ENCODE measurements at places on chromosomes 2 and 18. TPM values are rescaled to one million over a fixed set of nuclear protein-coding genes. Genes with fewer than 3 reads are reported as not detected.
A peak's percentile ranks its signal among the peaks of the same experiment; 100 is the strongest.

Gene MC4R
- not detected for total RNA-seq

Gene HOXD3
- total RNA-seq = 25.4 TPM

Gene ALPG
- total RNA-seq = 0.88 TPM

Gene DIPK1C
- total RNA-seq = 0.36 TPM

Gene ARHGEF4
- 15.7 TPM for total RNA-seq

Gene BUB1
- 14.4 TPM for total RNA-seq

Gene MYO3B
- 1.2 TPM for total RNA-seq

Gene C2orf66
- total RNA-seq = 0.29 TPM

Gene ADCYAP1
- 1.2 TPM for total RNA-seq

Gene POTEC
- total RNA-seq = not detected

GRCh38 chr2:156455361-156455975, 19.3 kb downstream of the GPD2 start:
- peaks cover 15% of the 10 kb centered on the region for H3K4me1 ChIP-seq
- peak overlapping the region; percentile 74 for H3K27ac ChIP-seq
- DNase-seq = no peak
- peaks cover 25% of the 10 kb centered on the region for H3K36me3 ChIP-seq

DNA sequence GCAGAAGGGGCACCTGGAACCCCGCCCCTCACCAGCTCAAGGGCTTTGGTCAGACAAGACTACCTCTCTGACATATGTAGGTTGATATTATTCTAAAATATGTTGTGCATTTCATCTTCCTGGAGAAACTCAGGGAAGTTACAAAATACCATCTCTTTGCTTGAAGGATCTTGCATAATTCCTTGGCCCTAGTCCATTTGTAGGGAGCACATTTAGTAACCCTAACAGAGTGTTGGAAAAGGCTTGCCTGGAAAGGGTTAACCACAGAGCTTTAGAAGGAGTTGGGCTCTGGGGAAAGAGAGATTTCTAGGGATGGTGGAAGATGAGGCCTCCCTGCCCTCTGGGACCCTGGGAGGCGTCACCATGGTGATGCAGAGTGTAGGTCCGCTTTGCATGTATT, 143.0 kb upstream of the SLC1A4 start:
- H3K36me3 ChIP-seq = no peaks in the 10 kb centered on the region
- no peaks in the 10 kb centered on the region for H3K27me3 ChIP-seq
- no peak overlapping the region for H3K27ac ChIP-seq
- DNase-seq = no peak
- H3K4me1 ChIP-seq = peaks cover 23% of the 10 kb centered on the region
- H3K4me3 ChIP-seq = no peak overlapping the region

DNA sequence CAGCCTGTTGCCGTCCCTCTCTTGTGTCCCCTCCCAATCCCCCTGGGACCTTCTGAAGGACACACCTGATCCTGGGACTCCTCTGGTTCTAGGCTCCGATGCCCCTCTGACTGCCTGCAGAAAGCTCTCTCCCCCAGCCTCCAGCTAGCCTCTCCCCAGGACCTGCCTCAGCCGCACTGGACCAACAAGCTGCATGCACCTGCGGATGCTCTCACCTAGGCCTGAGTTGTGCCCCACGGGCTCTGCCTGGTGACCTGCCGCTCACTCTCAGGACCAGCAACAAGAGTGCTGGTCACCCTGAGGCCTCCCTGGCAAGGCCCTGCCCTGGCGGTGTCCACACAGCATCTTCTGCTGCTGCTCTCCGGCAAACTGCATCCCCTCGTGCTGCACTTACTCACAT, 63.0 kb downstream of the EIPR1 start:
- H3K4me3 ChIP-seq = no peak overlapping the region
- H3K36me3 ChIP-seq = peaks cover 7% of the 10 kb centered on the region
- H3K27me3 ChIP-seq = no peaks in the 10 kb centered on the region
- DNase-seq = no peak

- H3K36me3 ChIP-seq = no peaks in the 10 kb centered on the region
- no peaks in the 10 kb centered on the region for H3K27me3 ChIP-seq
- H3K27ac ChIP-seq = no peak overlapping the region
- H3K4me3 ChIP-seq = no peak overlapping the region
- no peaks in the 10 kb centered on the region for H3K4me1 ChIP-seq
Measured at GRCh38 chr2:22998359-22998758, 386.6 kb upstream of the KLHL29 start.

DNA sequence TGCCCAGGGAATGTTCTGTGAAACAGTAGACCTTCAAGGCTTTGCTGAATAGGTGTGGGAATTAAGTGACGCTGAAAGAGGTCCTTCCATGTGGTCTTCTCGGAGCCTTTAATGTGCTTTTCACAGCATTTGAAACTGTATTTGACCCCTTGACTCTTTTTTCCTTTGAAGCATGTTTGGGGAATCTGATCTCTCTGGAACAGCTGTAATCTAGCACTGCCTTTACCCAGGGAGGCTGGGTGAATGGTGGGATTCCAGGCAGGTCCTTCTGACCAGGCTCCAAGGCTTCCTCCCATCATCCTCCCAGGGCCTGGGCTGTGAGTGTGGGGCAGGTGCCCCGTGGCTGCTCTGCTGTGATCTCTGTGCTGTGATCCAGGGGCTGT, 4.2 kb downstream of the ZAP70 start:
- no peak overlapping the region for H3K4me3 ChIP-seq
- H3K36me3 ChIP-seq = no peaks in the 10 kb centered on the region
- no peak for DNase-seq

DNA sequence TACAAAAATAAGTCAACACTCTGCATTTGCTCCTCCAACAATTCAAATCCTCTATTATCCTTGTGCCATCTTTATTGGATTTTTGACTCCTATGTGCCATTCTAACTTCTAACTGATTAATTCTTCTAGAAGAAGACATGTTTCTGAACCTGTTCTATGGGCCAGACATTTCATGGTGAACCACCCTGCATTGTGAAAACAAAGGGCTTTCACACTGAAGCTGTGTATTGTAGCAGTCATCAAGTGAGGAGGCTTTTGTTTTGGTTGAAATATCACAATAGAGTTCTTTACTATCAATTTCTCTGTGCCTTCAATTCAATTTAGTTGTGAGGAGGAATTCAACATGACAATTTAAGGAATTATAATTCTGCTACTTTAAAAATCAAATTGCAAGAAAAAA, 357.9 kb downstream of the PLCL1 start:
- H3K27me3 ChIP-seq = no peaks in the 10 kb centered on the region
- no peak for DNase-seq
- no peaks in the 10 kb centered on the region for H3K4me1 ChIP-seq
- no peaks in the 10 kb centered on the region for H3K36me3 ChIP-seq
- H3K4me3 ChIP-seq = no peak overlapping the region
- no peak overlapping the region for H3K27ac ChIP-seq

DNA sequence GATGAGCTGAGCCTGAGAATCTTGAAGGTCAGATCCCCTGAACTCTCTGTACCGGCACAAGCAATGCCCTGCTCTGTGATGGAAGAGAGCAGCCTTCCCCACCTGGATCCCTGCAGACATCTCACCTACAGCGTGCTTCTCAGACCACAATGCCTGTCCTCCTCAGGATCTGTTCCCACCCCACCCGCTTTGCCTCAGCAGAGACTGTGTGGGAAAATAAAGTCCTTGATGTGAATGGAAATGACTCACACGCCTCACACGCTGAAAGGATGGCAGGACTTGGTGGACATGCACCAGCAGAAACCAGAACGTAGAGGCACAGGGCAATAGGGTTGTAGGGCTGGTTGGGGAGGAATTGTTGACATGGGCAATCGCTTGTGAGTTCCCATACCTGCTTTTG, 117.9 kb upstream of the POU3F3 start:
- H3K4me3 ChIP-seq = no peak overlapping the region
- H3K36me3 ChIP-seq = no peaks in the 10 kb centered on the region
- H3K27ac ChIP-seq = no peak overlapping the region
- H3K4me1 ChIP-seq = peaks cover 3% of the 10 kb centered on the region
- no peak for DNase-seq
- peaks cover 5% of the 10 kb centered on the region for H3K27me3 ChIP-seq

DNA sequence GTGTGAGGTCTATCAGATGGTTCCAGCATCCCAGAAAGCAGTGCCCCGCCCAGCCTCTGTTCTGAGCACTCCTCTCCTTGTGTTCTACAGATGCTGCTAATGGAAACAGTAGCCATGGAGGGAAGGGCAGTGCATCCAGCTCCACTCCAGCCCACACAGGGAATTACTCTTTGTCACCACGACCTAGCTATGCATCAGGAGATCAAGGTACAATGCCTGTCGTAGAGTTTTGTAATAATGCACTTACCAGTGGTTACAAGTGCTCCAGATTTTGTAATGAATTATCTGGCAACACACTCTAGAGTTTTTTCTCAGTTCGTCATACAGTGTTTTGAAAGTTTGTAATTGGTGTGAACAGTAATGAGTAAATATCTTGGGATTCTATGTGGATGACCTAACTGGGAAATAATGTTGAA, 161.1 kb downstream of the ESCO1 start:
- H3K4me3 ChIP-seq = no peak overlapping the region
- no peak overlapping the region for H3K27ac ChIP-seq
- peaks cover 4% of the 10 kb centered on the region for H3K27me3 ChIP-seq
- H3K4me1 ChIP-seq = no peaks in the 10 kb centered on the region
- H3K36me3 ChIP-seq = no peaks in the 10 kb centered on the region

DNA sequence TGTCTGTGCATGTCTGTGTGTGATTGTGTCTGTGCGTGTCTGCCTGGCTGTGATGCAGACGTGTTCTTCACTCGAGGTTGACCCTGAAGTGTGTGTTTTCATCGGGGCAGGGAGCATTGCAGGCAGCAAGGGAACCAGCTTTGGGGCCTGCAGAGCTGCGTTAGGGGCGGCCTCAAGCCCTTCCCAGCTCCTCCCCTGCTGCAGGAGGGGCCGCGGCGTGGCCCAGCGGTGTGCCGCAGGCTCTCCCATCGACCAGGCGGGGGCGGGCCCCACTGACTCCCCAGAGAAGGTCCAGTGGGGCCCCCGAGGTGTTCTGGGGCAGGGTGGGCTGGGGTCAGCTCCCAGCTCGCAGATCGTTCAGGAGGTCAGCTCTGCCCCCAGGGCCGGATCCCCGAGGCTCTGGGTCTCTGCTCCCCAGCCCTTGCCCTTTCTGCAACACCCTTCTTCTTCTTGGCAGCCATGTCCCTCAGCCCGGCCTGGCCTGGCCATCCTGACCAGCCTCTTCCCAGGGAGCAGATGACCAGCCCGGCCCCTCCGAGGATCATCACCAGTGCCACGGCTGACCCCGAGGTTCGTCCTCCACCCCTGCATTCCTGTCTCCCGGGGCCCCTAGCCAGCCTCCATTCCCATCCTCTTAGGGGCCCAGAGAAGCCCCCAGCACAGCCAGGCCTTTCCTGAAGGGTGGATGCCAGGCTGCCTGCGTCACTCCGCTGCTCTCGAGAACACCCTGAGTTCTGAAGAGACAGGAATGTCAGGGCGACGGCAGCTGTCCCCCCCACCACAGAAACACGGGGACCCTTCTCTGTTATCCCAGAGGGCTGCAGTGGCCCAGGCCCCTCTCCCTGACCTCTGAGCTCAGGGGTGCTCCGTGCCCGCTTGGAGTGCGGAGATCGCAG, 11.1 kb upstream of the KLHL30 start:
- H3K27me3 ChIP-seq = no peaks in the 10 kb centered on the region
- no peak overlapping the region for H3K27ac ChIP-seq
- no peaks in the 10 kb centered on the region for H3K4me1 ChIP-seq
- no peak overlapping the region for H3K4me3 ChIP-seq
- no peak for DNase-seq

- H3K4me1 ChIP-seq = peaks cover 46% of the 10 kb centered on the region
- no peak overlapping the region for H3K4me3 ChIP-seq
- H3K27ac ChIP-seq = no peak overlapping the region
- H3K27me3 ChIP-seq = no peaks in the 10 kb centered on the region
- no peaks in the 10 kb centered on the region for H3K36me3 ChIP-seq
Measured at GRCh38 chr2:108611021-108611420, 76.8 kb downstream of the LIMS1 start.

GRCh38 chr2:108813732-108814131, 27.2 kb downstream of the CCDC138 start:
- H3K27me3 ChIP-seq = no peaks in the 10 kb centered on the region
- H3K4me3 ChIP-seq = no peak overlapping the region
- peaks cover 56% of the 10 kb centered on the region for H3K36me3 ChIP-seq
- no peak overlapping the region for H3K27ac ChIP-seq

DNA sequence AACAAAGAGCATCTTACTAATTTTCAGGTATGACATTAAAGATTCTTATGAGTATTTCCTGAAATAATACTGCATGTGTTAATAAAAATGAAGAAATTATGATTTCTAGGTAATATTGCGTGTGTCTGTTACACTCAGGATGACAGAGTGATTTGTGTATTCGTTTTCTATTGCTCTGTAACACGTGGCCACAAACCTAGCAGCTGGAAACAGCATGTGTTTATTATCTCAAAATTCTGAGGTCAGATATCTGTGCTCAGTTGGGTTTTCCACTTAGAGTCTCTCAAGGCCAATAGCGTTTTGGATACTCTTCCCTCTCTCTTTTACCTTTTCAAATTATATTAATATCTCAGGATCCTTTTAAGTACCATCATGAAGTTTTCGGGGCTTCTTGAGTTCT, 667.9 kb upstream of the CDH7 start:
- no peak for DNase-seq
- H3K4me1 ChIP-seq = no peaks in the 10 kb centered on the region
- no peaks in the 10 kb centered on the region for H3K27me3 ChIP-seq

DNA sequence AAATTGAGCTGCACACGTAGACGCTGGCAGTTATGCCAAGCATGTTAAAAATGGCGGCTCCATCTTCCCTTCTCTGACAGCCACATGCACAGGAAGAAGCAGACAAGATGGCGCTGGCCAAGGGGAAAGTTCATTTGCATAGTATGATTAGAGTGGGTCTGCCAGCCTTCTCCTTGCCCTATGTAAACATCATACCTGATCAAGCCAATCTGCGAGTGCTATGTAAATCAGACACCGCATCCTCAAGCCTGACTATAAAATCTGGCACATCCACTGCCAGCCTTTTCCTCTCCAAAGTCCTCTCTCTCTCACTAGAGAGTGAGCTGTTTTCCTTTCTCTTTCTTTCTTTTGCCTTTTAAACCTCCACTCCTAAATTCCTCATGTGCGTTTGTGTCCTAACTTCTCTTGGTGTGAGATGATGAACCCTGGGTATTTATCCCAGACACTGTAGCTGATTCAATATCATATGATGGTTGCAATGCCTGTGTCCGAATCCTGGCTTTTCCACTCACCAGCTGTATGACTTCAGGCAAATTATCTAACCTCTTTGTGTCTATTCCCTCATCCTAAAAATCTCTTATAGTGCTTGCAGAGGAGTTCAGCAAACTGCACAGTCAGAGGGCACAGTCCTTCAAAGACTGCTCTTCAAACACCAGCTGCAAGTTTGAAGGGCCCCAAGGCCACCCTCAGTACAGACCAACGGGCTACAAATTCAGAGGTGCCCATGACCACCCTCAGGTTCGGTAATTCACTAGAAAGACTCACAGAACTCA, 39.3 kb upstream of the ITSN2 start:
- no peaks in the 10 kb centered on the region for H3K27me3 ChIP-seq
- no peak for DNase-seq
- no peak overlapping the region for H3K4me3 ChIP-seq
